Kidney epithelial cell (primary cell): ENCODE measurements at places on chromosomes 7 and 10.

- no peak for DNase-seq
These were observed 90.1 kb downstream of the EPC1 start for GRCh38 chr10:32256613-32257437.

DNA sequence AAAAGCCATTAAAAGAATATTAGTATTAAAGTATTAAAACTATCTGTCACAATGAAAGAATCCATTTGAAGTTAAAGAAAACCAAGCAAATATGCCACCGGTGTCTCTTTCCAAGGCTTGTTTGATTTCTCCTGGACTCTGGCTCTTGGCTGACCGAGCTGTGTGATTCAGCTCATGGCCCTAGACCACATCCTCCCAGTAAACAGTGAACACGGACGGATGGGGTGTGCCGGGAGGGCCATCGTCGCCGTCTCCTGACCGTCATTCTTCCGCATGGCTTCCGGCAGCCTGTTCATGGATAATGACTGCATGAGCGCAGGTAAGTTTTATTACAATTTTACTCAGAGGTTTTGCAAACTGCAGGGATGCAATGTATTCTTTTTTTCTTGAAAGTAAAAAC, 218.5 kb downstream of the DNAJB6 start:
- DNase-seq = no peak

- DNase-seq = peak; percentile 96
These were observed 167.3 kb upstream of the KLF14 start for GRCh38 chr7:130901209-130901783.

DNA sequence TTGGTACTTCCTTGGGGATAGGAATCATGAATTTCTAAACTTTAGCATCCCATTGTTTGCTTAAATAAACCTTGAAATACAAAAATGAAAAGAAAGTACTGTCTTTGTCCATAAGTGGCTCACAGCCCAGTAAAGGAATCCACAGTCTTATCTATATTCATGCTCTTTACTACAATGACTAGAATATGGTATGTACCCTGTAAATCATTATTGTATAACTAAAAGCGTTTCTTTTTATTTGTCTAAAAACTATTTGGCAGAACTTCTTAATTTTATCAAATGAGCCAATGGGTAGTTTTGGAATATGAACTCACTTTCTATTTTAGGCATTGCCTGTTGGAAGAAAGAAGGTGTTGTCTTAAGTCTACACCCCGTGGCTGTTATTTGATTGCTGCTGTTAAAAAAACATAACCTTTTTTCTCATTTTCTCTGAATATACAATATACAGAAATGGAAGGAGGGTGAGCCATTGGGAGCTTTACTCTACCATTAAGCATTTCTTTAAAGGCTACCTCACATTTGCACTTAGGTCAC, 12.4 kb upstream of the STRIP2 start:
- no peak for DNase-seq

DNA sequence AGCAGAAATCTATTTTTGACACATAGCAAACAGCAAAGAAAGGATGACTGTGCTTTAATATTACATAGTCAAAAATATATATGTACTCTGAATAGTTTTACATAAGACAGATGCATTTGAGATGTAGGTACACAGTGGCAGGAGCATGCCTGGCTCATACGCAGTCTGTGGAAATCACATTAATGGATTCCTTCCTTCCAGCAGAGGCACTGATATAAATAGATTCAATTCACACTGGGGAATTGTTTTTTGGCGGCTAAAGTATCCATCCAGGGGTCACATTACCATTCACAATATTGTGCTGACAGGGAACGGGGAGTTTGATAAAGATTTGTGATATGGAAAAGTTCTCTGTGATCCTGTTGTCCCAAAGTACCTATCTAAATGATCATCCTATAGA, 72.5 kb upstream of the AGR3 start:
- no peak for DNase-seq

- no peak for DNase-seq
These were observed 732 bp downstream of the FAS start for GRCh38 chr10:88991161-88991898.

DNA sequence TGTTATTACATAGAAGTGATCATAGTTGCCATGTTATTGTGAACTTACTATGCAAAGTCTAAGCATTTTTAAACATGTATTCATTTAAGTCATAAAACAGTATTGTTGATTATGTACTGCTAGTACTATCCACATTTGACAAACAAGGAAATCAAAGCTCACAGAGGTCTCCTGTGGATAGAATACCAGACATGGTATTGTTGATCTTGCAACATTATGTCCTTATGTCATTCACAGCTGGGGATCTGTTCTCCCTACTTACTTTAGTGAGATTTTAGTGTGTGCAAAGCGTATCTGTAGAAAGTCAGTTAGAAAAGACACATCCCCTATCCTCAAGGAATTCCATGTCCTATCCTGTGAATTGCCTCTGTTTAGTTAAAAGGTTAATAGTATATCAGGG, 106.1 kb downstream of the SND1 start:
- no peak for DNase-seq
